ENCODE measurements at places on chromosomes 13 and 19. TPM values are rescaled to one million over a fixed set of nuclear protein-coding genes. Genes with fewer than 3 reads are reported as not detected.

Gene ARHGEF7
- total RNA-seq: 49.3 TPM

Gene PPM1N
- total RNA-seq: 0.75 TPM

DNA sequence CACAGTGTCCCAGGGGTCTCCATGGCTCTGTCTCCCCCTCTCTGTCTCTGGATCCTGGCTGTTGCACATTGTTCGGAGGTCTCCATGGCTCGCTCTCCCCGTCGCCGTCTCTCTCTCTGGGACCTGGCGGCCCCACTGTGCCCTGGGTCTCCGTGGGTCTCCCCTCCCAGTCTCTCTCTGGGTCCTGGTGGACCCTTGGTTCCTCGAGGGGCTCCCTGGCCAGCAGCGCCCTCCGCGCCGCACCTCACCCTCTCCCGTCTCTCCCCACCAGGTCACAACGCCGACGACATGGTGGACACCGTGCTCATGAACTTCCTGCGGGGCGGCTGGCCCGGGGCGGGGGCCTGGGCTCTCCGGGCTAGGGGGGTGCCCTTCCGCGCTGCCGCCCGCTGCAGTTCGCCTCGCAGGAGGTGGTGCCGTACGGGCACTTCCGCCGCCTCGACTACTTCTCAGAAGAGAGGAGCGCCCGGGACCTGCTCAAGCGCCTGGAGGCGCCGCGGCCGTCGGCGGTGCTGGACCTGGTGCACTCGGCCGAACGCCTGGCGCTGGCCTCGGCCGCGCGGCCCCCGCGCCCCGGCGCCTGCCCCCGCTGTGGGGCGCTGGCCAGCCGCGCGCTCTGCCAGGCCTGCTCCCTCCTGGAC, 29.1 kb downstream of the SIGLEC5 start:
- no peak for DNase-seq

GRCh38 chr13:25906191-25906661, 145.6 kb downstream of the SHISA2 start:
- DNase-seq: no peak

GRCh38 chr13:29489650-29490560, 105.6 kb downstream of the SLC7A1 start:
- DNase-seq: no peak

DNA sequence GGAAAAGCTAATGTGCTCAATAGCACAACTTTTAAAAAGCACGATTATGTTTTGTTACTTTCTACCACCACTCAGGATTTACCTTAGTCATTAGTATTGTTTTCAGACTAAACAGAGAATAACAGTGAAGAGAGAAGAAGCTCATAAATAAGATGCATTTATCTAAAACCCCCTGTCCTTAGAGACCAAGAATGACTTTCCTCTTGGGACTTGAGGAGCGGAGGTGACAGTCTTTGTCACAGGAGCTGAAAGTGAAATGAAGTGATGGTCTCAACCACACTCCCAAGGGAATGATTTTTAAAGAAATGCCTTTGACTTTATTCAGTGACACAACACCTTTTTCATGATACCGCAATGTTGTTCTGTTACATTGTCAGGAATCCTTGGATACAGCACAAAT, 190.6 kb upstream of the NBEA start:
- DNase-seq: no peak

GRCh38 chr19:40228346-40228745, 1.9 kb upstream of the CCNP start:
- peak; percentile 14 for DNase-seq

GRCh38 chr13:96632536-96633320, 361.5 kb downstream of the OXGR1 start:
- no peak for DNase-seq

- no peak for DNase-seq
These were observed 518.4 kb upstream of the SLITRK1 start for GRCh38 chr13:84400706-84401105.

- DNase-seq: no peak
These were observed 184.3 kb downstream of the MYO16 start for GRCh38 chr13:108813587-108814170.

DNA sequence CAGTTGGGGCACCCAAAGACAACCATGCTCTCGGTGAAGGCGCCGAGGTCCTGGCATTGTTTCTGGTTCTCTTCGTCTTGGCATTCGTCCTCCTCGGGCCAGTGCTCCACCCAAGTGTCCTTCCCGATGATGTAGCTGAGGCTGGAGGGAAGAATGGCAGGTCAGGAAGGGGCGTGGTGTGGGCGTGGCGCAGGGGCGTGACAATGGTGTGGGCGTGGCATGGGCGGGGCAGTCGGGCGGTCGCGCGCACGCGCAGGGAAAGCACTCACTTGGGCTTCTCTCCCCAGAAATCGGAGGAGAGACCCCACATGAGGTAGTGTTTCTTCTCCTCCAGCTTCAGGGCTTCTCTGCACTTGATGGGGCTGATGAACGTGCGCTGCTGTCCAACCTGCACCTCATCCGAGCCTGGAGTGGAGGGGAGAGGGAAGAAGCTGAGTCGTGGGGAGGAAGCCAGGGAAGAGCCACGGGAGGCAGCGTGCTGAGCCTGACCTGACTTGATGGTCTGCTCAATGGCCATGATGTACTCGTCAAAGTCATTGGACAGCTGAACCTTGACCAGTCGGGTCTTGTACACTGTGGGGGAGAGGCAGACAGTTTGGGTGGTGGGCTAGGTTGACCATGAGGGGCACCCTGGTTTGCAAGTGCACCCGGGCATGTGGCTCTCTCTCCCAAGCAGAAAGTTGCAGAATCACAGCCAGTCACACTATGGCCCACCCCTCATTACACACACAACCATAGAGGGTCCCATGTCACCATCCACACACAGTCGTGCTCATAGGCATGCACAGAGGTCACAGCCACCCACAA, 8.1 kb upstream of the TNFSF14 start:
- DNase-seq: no peak

DNA sequence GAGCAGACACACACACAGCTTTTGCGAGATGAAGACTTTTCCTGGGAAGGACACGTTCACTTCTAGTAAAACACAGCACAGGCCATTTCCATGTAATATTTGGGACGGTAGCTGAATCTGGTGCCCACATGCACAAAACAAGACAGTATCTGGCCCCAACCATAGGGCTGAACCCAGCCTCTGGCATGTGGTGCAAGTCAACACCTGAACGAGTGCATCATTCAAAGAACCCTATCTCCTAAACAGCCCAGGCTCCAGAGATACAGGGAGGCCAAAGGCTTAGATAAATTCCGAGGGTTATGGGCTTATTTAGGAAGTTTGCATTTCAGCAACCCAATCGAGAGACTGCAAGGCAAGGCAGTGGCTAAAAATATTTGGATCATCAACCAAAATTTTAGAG, 2.7 kb upstream of the TFDP1 start:
- no peak for DNase-seq
